ENCODE measurements at places on chromosomes 13 and 19.

DNA sequence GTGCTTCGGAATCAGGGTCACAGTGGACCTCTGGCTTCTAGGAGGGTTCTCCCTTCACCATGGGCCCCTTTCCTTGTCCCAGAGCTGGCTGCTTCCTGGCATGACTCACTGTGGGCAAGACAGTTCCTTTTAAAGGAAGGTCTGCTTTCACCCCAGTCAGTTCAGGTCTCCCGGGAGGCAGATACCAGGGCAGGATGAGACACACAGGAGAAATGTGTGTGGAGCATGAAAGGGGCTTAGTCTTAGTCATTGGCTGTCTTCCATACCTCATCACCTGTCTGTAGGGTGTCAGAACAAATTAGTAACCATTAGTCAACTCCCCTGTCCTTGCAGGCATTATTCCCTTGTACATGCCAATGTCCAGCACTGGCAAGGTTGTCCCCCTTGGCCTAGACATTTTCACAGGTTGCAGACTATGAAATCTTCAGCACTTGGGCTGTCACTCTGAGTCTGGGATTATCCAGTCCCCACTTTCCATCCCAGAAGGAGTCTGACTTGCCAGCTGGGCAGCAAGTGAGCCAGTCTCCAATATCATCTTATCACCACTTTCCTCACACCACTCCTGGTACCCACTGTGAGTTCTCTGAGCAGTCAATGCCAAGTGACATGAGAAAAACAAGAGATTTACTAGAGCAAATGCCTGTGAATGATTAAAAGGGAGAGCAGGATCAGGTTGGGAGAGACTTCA is 76.8 kb upstream of the MEDAG start:
- peaks cover 70% of the 10 kb centered on the region for H3K27me3 ChIP-seq
- H3K4me3 ChIP-seq, result no peak overlapping the region
- no peak overlapping the region for H3K27ac ChIP-seq
- peaks cover 27% of the 10 kb centered on the region for H3K4me1 ChIP-seq
- H3K36me3 ChIP-seq, result no peaks in the 10 kb centered on the region

GRCh38 chr19:10670182-10670581 is 16.0 kb downstream of the ILF3 start:
- no peaks in the 10 kb centered on the region for H3K27me3 ChIP-seq
- H3K4me3 ChIP-seq, result no peak overlapping the region
- 0 out of 2 replicates have a peak overlapping the region, but pooled peaks have one; percentile 63 for H3K27ac ChIP-seq
- 0 out of 2 replicates have a peak, but pooled peaks cover 4% of the 10 kb centered on the region for H3K4me1 ChIP-seq

GRCh38 chr13:93527748-93528297 is 301.2 kb downstream of the GPC6 start:
- H3K4me1 ChIP-seq, result peaks cover 48% of the 10 kb centered on the region
- no peak overlapping the region for H3K27ac ChIP-seq
- H3K4me3 ChIP-seq, result no peak overlapping the region
- no peaks in the 10 kb centered on the region for H3K27me3 ChIP-seq
- H3K36me3 ChIP-seq, result no peaks in the 10 kb centered on the region

DNA sequence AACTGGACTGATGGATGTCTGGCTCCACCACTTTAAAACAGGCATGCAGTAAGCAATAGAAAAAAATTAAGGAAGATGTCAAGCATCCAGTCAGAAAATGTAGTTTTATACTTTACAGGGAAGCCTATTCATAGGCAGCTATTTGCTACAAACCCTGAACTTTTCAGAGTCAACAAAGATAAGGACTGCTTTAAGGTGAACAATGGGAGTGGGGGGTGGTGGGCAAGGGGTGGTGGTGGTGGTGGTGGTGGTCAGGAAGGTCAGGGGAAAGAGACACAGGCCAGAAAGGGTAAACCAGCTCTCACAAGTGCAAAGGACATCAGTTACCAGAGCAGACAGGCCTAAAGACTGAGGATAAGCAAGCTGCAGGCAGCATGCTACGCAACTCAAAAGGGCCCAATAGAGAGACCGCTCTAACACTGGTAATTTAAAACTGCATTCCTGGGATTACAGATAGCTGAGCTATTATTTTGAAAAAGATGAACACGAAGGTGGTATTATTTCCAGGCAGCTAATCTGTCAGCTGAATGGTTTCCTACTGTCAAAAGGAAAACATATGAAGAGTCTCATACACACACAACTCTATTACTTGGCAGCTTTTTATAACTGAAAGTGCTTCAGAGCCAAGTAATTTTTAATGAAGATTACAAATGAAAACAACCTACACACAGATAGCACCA is 14.8 kb downstream of the BRD4 start:
- H3K4me3 ChIP-seq, result no peak overlapping the region
- peak overlapping the region; percentile 77 for H3K27ac ChIP-seq

GRCh38 chr13:53783471-53783870 is 754.9 kb downstream of the OLFM4 start:
- H3K27ac ChIP-seq, result no peak overlapping the region
- H3K4me1 ChIP-seq, result peaks cover 43% of the 10 kb centered on the region
- peaks cover 5% of the 10 kb centered on the region for H3K27me3 ChIP-seq
- no peak for DNase-seq
- no peak overlapping the region for H3K4me3 ChIP-seq
- H3K36me3 ChIP-seq, result no peaks in the 10 kb centered on the region

DNA sequence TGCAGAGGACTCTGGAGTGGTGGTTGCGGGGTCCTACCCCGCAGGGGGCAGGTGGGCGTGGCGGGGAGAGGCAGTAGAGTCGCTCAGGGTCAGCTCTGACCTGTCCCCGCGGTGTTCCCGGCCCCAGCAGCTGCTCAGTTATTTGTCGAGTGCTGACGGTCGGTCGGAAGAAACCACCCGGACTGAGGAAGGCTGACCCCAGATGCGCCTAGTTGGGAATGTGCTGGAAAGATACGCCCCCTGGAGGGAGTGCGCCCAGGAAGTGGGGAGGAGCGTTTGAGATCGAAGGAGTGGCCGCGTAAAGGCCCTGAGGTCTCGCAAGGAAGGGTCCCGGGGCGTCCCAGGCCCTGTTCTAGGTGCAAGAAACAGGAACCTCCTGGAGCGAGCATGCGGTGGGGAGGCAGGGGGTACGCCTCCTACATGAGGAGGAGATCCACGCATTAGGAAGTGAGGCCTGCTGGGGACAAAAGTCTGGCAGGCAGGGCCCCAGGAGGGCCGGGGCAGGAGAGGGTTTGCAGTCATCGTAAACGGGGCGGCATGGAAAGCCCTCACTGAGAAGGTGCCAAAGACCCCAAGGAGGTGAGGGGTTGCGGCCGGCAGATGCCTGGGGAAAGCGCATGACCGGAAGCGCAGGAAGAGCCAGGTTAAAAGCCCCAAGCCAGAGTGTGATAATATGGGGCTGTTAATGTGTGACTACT is 9.2 kb downstream of the CCDC8 start:
- peak overlapping the region; percentile 77 for H3K4me3 ChIP-seq
- H3K36me3 ChIP-seq, result no peaks in the 10 kb centered on the region
- H3K4me1 ChIP-seq, result peaks cover 57% of the 10 kb centered on the region
- peak overlapping the region; percentile 1 for H3K27ac ChIP-seq
- peaks cover 40% of the 10 kb centered on the region for H3K27me3 ChIP-seq

DNA sequence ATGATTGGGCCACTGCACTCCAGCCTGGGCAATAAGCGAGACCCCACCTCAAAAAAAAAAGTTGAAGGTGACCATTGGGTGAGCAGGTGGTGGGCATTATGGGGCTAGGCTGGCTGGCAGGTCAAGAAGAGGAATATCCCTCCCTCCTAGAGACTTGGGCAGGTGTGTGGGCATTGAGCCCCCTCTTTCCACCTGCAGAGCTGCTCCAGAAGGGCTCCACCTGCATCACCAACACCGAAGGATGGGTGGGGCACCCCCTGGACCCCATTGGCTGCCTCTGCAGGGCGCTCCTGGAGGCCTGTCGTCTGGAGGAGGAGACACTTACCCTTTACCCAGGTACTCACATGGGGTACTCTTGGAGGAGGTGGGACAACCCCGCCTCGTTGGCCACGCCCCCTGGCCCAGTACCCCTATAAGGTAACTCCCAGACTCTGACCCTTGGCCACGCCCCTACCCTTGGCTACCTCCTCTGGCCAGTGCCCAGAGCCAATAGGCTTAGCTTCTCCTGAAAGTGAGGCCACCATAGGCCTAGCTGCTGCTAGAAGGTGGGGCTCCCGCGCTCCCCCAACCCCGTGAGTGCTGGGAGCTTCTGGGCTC is 21.9 kb downstream of the ZSWIM4 start:
- H3K27ac ChIP-seq, result peak overlapping the region; percentile 97
- H3K4me1 ChIP-seq, result 0 out of 2 replicates have a peak, but pooled peaks cover 3% of the 10 kb centered on the region
- H3K27me3 ChIP-seq, result no peaks in the 10 kb centered on the region
- peaks cover 26% of the 10 kb centered on the region for H3K36me3 ChIP-seq

GRCh38 chr13:43587376-43587775 is 199.4 kb downstream of the ENOX1 start:
- no peak overlapping the region for H3K4me3 ChIP-seq
- no peaks in the 10 kb centered on the region for H3K36me3 ChIP-seq
- no peaks in the 10 kb centered on the region for H3K27me3 ChIP-seq
- no peaks in the 10 kb centered on the region for H3K4me1 ChIP-seq
- no peak overlapping the region for H3K27ac ChIP-seq
- no peak for DNase-seq

Data from WTC11 (cell line).